NAMALWA (cell line): ENCODE measurements at places on chromosomes 13 and 19.

GRCh38 chr13:45411221-45411620 is 7.0 kb downstream of the SLC25A30 start:
- DNase-seq, result no peak

- no peak for DNase-seq
These were observed 362.6 kb downstream of the KLF5 start for GRCh38 chr13:73421310-73421912.

GRCh38 chr19:19193926-19194325 is 1.9 kb downstream of the RFXANK start:
- no peak for DNase-seq

DNA sequence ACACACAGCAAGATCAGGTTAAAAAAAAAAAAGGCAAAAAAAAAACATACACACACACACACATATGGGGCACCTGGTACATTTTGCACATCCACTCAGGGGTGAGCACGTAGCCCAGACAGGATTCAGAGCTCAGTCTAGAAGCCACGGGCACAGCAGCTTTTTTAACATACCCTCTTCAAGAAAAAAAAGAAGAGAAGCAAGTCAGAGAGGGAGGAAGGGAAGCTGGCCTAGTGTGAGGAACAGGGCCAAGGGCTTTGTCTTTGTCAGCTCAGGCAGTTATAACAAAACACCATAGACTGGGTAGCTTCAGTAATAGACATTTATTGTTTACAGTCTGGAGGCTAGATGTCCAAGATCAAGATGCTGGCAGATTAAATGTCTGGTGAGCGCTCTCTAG is 2.3 kb upstream of the TPM4 start:
- DNase-seq, result no peak

GRCh38 chr19:36837176-36837905 is 846 bp downstream of the ZNF790 start:
- no peak for DNase-seq

GRCh38 chr19:56718231-56718630 is 46.7 kb upstream of the ZNF835 start:
- no peak for DNase-seq

GRCh38 chr13:64540468-64540867 is 2689.7 kb downstream of the PCDH9 start:
- no peak for DNase-seq

- no peak for DNase-seq
These were observed 321.1 kb downstream of the MYO16 start for GRCh38 chr13:108950333-108951010.

GRCh38 chr13:82817133-82817532 is 1065.1 kb downstream of the SLITRK1 start:
- DNase-seq, result no peak

- DNase-seq, result no peak
These were observed 42.4 kb upstream of the SOX1 start for GRCh38 chr13:112024577-112024976.

- DNase-seq, result no peak
These were observed 11.4 kb upstream of the EDDM13 start for GRCh38 chr19:56261145-56261544.

DNA sequence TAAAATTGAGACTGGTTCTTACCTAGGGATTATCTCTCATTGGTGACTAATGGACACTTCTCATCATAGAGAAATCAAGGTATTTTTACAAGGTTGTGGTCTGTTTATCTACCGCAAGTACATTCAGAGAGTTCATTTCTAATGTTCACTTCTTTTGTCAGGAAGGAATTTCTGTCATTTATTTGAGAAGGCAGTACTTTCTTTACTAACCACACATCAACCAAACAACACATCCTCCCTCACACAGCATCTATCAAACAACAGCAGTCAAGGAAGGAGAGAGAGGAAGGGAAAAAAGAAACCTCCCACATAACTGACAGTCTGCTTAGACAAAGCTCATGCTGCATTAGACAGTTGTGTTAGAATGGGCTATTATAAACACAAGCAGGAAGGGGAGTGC is 182.3 kb upstream of the KLF12 start:
- DNase-seq, result no peak

DNA sequence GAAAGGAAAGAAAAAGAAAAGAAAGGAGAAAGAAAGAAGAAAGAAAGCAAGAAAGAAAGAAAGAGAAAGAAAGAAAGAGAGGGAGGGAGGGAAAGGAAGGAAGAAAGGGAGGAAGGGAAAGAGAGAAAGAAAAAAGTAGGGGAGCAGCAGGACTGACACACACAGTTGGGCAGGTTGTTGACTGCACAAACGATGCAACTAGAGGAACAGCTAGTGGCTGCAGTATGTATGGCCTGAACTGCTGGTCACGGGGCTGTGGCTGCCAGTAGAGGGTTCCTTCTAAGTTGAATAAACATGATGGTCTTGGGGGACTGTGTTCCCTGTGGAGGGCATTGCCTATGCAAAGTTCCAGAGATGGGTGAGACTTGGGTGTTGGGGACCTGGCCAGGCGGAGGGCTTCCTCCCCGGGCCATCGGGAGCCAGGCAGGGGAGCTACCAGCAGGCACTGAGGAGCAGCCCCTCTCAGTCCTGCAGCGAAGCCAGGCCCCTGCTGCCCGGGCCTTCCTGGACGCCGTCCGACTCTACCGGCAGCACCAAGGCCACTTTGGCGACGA is 16.7 kb upstream of the COLGALT1 start:
- DNase-seq, result peak; percentile 78

DNA sequence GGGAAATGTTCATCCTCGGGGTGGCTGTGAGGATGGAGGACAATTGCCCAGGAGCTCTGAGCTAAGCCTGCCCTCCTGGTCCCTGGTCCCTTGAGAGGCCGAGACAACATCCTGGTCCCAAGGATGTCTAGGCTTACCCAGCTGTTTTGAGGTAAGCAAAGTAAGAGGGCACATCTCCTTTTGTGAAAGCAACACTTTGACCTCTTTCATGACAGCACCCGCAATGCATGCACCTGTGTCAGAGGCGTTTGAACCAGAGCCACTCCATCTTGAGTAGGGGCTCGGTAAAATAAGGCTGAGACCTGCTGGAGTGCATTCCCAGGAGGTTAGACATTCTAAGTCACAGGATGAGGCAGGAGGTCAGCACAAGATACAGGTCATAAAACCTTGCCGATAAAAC is 43.1 kb upstream of the ANKRD10 start:
- DNase-seq, result no peak

DNA sequence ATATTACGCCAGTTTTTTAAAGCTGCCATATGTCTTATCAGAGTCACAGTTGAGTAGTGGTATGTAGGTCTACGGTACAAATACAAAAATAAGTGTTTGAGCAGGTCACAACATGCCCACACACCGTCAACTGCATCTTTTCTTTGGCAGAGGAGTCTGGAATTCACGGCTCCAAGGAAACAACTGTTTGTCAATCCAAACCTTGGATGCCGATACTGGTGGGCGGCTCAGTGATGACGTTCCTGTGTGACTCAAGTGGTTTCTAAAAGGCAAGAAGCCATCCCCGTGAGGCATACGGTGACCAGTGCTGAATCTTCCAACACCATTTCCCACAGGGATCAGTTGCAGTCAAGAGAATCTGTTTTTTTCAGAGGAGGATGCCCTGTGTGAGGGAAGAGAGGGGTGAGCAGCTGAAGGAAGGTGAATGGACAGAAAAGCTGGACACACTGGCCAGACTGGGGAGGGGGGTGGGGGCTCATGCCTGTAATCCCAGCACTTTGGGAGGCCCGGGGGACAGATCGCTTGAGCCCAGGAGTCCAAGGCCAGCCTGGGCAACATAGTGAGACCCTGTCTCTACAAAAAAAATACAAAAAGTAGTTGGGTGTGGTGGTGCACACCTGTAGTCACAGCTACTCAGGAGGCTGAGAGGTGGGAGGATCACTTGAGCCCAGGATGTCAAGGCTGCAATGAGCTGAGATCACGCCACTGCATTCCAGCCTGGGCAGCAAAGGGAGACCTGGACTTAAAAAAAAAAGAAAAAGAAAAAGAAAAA is 22.8 kb upstream of the CEBPG start:
- DNase-seq, result no peak

DNA sequence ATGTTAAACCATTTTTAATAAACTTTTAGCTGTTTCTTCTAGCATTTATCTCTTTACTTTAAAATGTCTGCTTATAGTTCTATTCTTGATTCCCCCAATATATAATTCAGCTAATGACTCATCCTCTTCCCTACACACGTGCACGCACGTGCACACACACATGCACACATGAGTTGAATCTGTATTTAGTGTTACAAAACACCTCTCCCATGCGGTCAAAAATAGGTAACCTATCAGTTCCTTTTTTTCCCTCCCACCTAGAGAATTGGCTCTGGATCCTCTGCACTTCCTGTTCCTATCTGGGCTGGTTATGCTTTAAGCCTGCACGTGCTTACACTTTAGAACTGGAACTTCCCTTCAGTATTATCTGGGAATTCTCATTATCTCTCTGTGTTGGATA is 144.1 kb downstream of the PAN3 start:
- DNase-seq, result no peak

- no peak for DNase-seq
These were observed 406.2 kb downstream of the DLEU7 start for GRCh38 chr13:50437252-50437651.

GRCh38 chr19:39237200-39238184 is 7.3 kb downstream of the IFNL3 start:
- peak; percentile 64 for DNase-seq

DNA sequence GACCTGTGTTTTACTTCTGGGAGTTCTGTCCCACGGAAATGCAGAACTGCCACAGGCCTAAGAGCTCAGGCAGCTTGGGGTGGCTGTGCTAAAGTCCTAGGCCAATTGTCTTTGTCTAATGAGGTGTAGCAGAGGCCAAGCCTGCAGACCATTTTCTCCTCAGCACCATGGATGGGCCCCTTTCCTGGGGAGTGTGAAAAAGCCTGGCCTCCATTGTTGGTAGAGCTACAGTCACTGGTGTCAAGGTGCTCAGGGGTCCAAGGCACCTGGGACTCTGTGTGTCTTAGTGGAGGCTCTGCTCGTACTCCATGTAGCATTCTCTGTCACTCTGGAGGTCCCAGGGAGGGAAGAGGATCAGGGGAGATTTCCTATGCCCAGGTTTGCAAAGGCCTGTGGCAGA is 329.6 kb downstream of the SLITRK5 start:
- no peak for DNase-seq

GRCh38 chr13:99384468-99384867 is 77.3 kb upstream of the GPR183 start:
- no peak for DNase-seq

- DNase-seq, result no peak
These were observed 19.7 kb downstream of the NEK5 start for GRCh38 chr13:52109116-52109670.

- peak; percentile 91 for DNase-seq
These were observed 14.7 kb downstream of the HCN2 start for GRCh38 chr19:604355-604754.

DNA sequence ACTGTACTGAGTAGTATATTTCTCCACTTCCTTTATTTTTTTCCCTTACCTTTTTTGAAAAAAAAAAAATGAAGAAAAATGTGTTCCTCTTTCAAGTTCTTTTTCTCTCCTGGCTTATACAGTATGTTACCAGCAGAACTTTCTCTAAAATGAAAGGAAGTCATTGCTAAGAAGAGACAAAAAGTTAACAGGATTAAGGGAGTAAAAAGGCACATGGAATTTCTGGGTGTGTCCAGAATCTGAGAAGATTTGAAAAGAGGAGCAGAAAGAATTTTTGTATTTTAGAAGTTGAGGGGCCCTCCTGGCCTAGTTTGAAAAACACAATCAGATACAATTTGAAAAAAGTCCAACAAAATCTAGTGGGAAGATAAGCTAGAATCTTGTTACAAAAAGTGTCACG is 21.0 kb upstream of the TRIM13 start:
- DNase-seq, result no peak

GRCh38 chr13:102699504-102699903 is 4.7 kb upstream of the METTL21C start:
- DNase-seq, result no peak

- no peak for DNase-seq
These were observed 2.1 kb downstream of the RNF225 start for GRCh38 chr19:58397533-58398037.
